ENCODE measurements at places on chromosomes 11 and 22.

- no peak for DNase-seq
Measured at GRCh38 chr11:65973439-65974110, 12.0 kb downstream of the SART1 start.

- DNase-seq = peak; percentile 48
Measured at GRCh38 chr22:48492366-48493320, 1335.0 kb downstream of the BRD1 start.

DNA sequence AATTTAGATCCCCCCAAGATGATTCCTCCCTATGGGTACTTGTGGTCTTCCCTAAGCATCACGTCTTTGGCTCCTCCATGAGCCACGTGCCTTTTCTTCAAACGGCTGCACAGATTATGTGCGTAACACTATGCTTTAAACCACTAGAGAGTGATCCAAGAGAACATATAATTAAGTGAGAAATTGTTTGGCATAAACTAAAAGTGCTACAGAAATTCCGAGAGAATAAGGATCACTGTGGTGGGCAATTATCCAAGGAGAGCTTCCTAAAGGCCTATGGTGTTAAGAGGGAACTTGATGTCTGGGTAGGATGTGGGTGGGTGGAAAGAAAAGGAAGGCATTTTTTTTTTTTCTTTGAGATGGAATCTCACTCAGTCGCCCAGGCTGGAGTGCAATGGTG lies 110.9 kb downstream of the MAML2 start:
- DNase-seq = no peak

DNA sequence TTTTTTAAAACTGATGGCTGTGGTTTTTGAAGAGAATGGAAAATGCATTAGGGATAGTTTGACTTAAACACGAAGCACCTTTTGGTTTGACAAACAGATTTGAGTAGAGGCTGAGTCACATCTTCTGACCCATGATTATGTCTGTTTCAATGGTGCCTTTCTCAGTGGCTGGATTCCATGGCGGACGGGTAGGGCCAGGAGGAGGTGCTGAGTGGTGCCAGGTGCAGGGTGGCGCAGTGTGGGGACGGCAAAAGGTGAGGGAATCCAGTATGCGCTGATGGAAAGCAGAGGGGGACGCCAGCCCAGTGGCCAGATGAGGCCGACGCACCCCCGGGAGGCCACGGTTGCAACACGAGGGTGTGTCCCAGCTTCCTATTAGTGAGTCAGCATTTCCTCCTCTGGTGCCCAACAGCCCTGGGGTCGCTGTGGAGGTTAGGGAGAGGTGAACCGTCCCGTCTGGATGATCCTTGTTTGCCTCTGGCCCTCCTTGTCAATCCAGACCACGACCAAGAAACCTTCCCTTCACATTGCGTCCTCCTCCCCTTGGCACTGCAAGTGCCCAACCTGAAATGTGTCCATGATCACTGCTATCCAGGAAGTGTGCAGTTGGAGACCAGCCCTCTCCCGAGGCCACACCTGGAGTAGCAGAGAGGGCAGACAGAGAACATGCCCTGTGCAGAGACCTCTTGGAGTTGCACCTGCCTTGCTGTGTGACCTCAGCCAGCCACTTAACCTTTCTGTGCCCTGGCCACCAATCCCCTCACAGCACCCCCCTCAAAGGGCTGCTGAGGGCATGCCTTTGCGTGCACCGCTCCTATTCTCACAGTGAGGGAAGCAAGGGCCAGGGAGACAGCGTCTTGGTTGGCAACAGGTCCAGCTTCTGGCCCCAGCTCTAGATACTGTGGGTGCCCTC lies 32.5 kb upstream of the ATXN10 start:
- DNase-seq = no peak

DNA sequence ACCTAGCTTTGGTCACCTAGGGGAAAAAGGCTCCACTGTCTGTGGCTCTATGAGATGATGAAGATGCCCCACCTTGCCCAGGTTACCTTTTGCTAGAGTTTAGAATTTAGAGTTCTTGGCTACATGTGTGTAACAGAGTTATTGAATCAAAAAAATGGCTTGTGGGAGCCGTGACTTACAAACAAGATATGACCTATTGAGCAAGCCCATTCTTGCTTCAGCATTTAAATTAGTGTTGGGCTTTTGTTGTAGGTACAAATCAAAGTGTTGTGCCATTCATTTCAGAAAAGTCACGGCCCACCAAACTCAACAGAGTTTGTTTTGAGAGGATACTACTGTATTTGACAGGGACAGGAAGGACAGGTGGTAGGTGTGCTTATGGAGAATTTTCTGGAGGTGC lies 768.8 kb downstream of the NTM start:
- DNase-seq = no peak

DNA sequence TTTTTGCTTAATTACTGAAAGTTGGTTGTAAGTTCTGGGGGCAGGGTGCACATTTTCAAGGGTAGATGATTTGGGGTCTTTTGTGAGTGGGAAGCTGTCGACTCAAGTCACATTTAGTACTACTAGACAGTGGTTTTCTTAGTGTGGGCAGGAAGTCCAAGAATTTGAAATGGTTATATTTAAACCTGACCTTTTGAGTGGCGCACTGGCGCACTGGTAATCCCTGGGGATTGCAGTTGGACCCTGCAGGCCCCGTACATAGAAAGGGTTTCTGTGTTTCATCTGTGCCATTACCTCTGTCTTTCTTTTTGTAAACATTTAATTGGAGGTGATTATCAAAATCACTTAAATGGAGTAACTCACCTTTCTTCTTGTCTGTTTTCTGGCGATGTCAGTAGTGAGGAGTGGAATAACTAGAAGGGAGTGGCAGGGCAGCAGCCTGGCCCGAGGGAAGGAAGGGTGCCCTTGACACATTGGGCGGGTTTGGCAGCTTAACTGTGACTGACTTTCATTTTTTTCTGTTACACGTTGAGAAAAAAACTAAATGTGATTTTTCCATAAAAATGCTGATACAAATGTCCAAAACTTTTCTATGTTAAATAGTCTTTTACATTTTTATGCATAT lies 101.8 kb upstream of the GAL start:
- DNase-seq = no peak
